ENCODE measurements at places on chromosomes 3 and 15.

- no peak for DNase-seq
Measured at GRCh38 chr15:71221417-71221816, 106.1 kb downstream of the THSD4 start.

- no peak for DNase-seq
Measured at GRCh38 chr3:169298247-169298992, 365.1 kb downstream of the MECOM start.

GRCh38 chr3:4471907-4472306 lies 4.8 kb upstream of the SUMF1 start:
- DNase-seq, result no peak

DNA sequence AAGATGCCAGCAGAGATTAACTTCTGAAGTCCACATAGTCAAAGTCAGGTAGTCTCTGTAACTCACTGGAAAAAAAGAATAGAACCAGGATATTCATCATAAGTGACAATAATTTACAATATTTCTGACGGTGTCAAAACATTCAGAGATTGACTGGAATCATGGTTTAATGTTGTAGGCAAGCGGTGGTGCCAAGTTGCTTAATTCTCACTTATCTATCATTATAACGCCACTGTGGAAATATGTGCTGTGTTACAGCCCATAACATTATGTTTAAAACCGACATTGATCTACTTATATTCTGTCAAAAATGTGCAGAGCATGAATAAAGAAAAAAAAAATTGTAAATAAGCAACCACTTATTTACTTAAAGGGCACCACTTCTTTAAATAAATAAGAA lies 801.7 kb downstream of the DIPK2A start:
- no peak for DNase-seq

DNA sequence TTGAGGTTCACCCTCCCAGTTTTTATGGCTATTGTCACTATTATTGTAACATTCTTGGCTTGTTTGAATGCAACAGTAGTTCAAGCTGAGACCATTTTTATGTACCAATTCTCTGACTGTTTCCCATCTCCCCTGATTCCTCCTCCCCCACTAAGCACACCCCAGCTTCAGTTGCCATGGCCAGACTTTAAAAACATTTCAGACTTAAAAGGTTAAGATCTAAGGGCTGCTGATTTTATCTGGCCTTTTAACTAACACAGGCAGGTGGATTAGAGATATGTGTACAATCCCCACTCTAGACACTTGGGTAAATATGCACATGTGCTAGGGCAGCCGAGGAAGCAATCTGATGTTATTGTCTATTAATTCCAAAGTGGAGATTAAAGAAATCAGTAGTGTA lies 386.3 kb upstream of the NR2F2 start:
- DNase-seq, result no peak
